ENCODE measurements at places on chromosomes 7 and 10. TPM values are rescaled to one million over a fixed set of nuclear protein-coding genes. Genes with fewer than 3 reads are reported as not detected.

DNA sequence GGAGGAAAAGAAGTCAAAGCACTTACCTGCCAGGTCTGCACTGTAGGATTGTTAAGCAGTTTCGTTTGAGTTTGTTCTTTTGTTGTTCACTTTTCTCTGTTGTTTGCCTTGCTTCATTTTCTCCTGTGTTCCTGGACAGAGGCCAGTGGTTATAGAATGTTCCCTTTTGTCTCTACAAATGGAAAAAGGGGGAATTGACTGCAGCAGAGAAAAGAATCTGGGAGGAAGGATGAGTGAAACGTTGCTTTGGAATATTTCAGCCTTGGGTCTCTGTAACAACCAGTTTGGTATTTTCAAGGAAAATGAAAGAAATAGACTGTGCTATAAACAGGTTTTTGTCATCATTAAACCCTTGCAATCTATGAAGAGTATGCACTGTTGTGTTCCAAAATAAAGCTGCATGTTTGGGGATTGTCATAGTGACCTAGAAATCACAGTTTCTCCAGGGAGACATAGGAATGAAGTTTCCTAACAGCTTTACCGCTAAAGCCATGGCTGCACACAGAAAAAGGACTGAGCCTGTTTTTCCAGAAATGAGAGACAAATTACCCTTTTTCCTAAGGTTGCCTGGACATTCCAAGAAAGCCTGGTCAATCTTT lies 60.8 kb upstream of the HABP2 start:
- no peak for DNase-seq

DNA sequence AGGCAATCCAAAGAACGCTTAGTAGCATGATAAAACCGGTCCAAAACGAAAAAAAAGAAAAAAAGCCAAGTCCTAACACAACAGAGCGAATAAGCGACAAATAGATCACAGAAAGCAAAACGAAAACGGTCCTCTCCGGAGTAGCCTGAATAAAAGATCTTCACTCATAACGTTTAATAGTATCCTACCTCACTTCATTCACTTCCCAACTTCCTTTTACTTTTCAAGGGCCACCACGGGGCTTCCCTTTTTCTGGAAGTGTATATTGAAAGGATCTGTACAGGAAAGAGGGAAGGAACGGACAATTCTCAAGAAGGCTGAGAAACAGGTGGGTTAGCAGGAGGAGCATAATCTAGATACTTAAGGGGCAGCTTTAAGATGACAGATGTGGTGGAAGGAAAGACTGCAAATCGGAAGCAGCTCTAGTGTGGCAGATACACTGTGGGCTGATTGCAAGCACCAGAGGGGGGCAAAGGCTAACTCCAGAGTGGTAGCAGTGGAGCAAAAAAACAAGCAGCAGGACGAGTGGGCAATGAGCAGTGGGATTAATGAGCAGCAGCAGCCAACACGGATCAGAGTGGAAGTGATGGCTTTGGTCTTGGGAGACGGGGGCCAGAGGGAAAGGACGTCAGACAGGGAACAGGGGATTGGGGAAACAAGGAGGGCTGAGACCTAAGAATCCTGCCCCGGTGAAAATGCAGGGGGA lies 866 bp downstream of the CNOT4 start:
- DNase-seq: no peak

- no peak for DNase-seq
Measured at GRCh38 chr7:82390936-82391335, 52.6 kb downstream of the CACNA2D1 start.

- no peak for DNase-seq
Measured at GRCh38 chr7:97305589-97305988, 188.1 kb downstream of the SDHAF3 start.

- no peak for DNase-seq
Measured at GRCh38 chr7:132930881-132931280, 151.0 kb downstream of the CHCHD3 start.

DNA sequence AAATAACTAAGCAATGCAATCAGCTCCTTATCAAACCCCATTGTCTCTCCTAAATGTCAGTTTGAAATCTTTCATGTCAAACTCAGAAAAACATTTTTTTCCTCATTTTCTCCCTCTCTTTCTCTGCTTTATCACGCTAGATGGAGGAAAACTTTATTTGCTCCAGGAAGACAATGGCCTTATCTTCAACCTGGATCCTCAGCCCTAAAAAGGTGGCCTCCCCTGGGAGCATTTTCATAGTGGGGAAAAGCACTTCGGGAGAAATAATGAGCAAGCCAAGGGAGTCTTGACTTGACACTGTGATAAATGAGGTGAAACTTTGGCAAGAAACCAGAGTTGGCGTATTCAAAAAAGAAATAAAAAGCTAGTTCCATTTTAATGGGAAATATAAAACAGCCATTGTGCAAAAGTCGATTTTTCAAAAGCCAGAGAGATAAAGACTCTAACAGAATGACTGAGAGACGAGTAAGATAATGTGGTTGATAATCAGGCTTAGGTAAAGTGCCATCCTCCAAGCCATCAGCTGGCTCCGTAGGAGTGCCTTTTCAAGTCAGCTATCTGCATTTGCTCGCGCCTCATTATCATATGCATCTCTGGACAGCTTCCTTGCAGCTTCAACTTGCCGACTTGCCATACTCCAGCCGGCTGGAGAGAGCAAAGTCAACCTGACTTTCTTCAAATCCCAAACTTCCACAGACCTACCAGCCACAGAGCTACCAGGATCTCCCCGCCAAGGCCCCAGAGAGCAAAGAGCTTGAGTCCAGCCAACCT lies 19.9 kb downstream of the HABP2 start:
- no peak for DNase-seq

DNA sequence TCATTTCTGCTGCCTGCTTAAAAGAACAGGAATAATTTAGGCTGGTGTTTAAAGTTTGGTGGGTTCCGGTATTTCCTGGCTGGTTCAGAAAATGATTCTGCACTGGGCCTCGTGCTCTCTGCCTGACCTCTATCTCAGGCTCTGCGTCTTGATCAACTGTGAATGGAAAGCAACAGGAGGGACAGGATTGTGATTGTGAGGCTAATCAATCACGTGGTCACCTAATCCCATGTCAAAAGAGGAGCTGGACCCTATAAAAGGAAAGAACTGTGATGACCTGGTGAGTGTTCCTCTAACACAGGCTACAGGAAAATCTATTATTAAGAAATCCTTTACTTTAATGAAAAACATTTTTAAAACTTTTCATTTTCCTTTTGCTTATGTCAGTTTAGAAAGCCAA lies at the start of gene DHX32:
Gene DHX32, minus strand, starts transcription at position 101 of the 400 bp plus-strand sequence. CDS start 468 bp downstream, outside the sequence.
- no peak for DNase-seq

ASZ1 gene
- total RNA-seq: not detected

GNGT1 gene
- total RNA-seq: not detected

SYT15B gene
- total RNA-seq: 2.0 TPM

GPR146 gene
- 24.1 TPM for total RNA-seq
